ENCODE measurements at places on chromosomes 2 and 18.
A peak's percentile ranks its signal among the peaks of the same experiment; 100 is the strongest.

DNA sequence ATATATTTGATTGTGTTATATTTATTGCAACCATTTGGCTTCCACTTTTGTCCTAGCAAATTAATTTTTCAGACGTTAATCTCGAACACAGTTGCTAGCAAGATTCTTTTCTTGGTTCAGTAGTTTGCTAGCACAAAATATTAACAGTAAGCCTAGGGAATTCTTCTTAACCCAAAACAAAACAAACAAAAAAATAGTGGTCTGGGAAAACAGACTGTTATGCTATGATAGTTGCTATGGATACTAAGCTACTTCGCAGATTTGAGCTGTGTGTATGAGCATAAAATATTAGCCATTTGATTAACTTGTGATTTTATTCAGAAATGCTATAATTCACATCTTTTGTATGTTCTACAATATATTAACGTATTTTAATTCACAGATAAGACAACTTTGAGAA lies 541.5 kb upstream of the NETO1 start:
- H3K4me1 ChIP-seq: no peaks in the 10 kb centered on the region
- no peak overlapping the region for H3K4me3 ChIP-seq
- no peak for DNase-seq
- no peaks in the 10 kb centered on the region for H3K27me3 ChIP-seq

GRCh38 chr2:2796207-2796606 lies 465.1 kb upstream of the MYT1L start:
- no peak overlapping the region for H3K4me3 ChIP-seq
- H3K27ac ChIP-seq: no peak overlapping the region
- DNase-seq: no peak
- no peaks in the 10 kb centered on the region for H3K4me1 ChIP-seq

GRCh38 chr18:23259701-23260681 lies 124.7 kb downstream of the CABLES1 start:
- peak overlapping the region; percentile 53 for H3K4me3 ChIP-seq
- peak overlapping the region; percentile 90 for H3K27ac ChIP-seq
- DNase-seq: peak; percentile 95
- peaks cover 34% of the 10 kb centered on the region for H3K4me1 ChIP-seq
- H3K27me3 ChIP-seq: no peaks in the 10 kb centered on the region

GRCh38 chr2:120381192-120381591 lies 35.3 kb downstream of the INHBB start:
- no peaks in the 10 kb centered on the region for H3K36me3 ChIP-seq
- no peaks in the 10 kb centered on the region for H3K4me1 ChIP-seq

GRCh38 chr2:24824966-24825882 lies 32.0 kb downstream of the CENPO start:
- H3K27ac ChIP-seq: no peak overlapping the region
- H3K27me3 ChIP-seq: no peaks in the 10 kb centered on the region
- H3K4me3 ChIP-seq: no peak overlapping the region
- DNase-seq: peak; percentile 79
- peaks cover 22% of the 10 kb centered on the region for H3K36me3 ChIP-seq

DNA sequence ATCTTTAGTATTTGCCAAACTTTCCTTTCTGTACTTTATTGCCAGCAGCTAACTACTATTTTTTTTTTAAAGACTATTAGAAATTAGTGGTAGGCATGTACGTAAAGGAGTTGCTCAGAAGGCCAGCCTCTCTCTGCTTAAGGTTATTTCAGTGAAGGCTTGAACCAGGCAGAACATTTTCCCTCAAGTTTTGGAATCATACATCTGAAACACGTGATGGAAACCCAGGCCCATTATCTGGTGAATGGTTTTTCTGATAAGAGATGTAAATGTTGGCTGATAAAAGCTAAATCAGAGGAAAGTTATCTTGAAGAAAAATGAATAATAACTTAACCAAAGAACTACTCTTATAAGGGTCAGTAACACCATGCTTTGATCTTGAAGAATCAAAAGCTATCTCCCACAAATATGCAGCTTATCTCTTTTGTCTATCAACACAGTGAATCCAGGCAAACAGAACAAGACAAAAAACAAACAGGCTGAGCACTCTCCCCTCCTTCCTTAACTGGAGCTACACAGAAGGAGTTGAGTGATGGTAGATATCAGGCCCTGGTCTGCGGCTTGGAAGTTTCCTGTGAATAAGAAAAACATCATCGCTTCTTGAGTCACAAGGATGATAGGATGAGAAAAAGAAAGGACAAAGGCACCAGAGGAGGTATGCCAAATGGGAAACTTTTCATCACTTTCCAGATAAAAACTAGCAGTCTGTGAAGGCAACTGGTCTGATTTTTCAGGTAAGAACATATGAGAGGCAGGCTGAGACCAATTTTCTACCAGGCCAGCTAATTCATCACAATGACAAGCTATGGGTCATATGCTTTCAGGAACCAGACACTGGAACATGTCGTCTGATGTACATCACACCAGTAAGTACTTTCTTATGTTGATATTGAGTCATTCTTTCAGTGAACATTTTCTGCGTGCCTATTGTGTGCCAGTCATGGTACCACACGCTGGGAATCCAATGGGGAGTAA lies 88.4 kb upstream of the STK17B start:
- H3K4me1 ChIP-seq: peaks cover 36% of the 10 kb centered on the region
- peak overlapping the region; percentile 7 for H3K4me3 ChIP-seq
- H3K27me3 ChIP-seq: no peaks in the 10 kb centered on the region
- H3K36me3 ChIP-seq: no peaks in the 10 kb centered on the region
- peak; percentile 72 for DNase-seq

DNA sequence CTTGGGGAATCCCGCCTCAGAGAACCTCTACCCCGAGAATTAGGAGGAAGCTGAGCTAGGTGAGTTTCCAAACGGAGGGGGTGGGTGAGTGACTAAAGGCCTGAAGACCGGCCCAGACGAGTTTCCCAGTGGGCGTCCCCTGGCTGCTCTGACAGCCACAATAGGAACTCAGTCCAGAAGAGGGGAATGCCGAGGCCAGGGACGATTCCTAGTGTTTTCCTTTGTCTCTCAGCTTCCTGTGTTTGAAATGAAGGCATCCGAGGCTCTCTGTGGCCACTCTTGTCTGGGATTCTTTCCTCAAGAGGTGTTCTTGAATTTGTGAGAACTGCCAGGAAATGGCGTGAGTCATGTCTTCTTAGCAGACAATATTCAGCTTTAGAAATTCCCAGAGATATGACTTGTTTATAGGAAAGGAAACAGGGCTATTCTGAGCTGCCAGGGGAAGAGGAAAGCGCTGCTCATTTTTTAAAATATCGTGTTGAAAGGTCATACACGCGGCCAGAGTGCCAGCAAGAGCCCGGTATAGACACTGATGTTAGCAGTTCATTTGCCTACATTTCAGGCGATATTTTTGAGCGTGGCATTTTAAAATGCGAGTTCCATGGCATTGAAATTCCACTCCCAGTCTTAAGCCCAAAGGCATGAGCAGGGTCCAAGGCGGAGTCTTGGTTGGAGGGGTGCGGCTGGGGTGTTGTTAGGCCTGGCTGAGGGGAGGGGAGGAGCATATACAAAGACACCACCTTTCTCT lies 169.1 kb upstream of the KLF7 start:
- peak; percentile 88 for DNase-seq
- H3K4me3 ChIP-seq: peak overlapping the region; percentile 64
- peak overlapping the region; percentile 99 for H3K27ac ChIP-seq
- H3K4me1 ChIP-seq: peaks cover 36% of the 10 kb centered on the region

GRCh38 chr2:159904959-159905305 lies 106.9 kb upstream of the CD302 start:
- no peak overlapping the region for H3K27ac ChIP-seq
- peak overlapping the region; percentile 74 for H3K4me3 ChIP-seq
- H3K27me3 ChIP-seq: peaks cover 40% of the 10 kb centered on the region
- H3K4me1 ChIP-seq: no peaks in the 10 kb centered on the region

DNA sequence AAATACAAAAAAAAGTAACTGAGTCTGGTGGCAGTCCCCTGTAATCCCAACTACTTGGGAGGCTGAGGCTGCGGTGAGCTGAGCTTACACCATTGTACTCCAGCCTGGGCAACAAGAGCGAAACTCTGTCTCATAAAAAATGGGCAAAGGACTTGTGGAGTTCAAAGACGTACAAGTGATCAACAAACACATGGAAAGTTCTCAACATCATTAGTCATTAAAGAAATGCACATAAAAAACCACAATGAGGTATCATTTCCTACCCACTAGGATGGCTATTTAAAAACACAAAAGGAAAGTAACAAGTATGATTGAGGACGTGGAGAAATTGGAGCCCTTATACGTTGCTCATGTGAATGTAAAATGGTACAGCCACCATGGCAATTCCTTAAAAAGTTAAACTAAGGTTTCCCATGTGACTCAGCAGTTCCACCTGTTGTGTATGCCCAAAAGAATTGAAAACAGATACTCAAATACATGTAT lies 52.3 kb downstream of the RAB10 start:
- peaks cover 13% of the 10 kb centered on the region for H3K4me1 ChIP-seq
- H3K27me3 ChIP-seq: no peaks in the 10 kb centered on the region
- peaks cover 5% of the 10 kb centered on the region for H3K36me3 ChIP-seq
- peak overlapping the region; percentile 1 for H3K4me3 ChIP-seq

DNA sequence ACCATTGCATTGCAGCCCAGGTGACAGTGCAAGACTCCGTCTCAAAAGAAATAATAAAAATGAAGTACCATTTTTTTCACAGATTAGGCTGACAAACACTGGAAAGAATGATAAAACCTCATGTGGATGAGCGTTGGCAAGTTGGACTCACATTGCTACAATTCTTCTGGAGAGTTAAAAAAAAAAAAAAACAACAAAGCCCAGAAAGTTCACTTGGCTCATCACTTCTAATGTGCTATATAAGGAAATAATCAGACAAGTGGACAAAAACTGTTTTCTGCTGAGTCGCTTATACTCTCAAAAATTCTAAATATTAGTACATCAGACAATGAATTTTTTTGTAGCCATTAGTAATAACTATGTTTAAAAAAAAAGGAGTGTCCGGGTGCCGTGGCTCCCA lies 38.4 kb downstream of the PKP4 start:
- no peaks in the 10 kb centered on the region for H3K36me3 ChIP-seq
- H3K4me3 ChIP-seq: no peak overlapping the region
- peaks cover 44% of the 10 kb centered on the region for H3K4me1 ChIP-seq

- H3K4me3 ChIP-seq: peak overlapping the region; percentile 52
- no peaks in the 10 kb centered on the region for H3K27me3 ChIP-seq
- H3K4me1 ChIP-seq: peaks cover 66% of the 10 kb centered on the region
- peaks cover 3% of the 10 kb centered on the region for H3K36me3 ChIP-seq
- no peak for DNase-seq
- H3K27ac ChIP-seq: peak overlapping the region; percentile 97
Observed at GRCh38 chr2:177243073-177243472, 21.5 kb downstream of the NFE2L2 start.

GRCh38 chr2:28507796-28508764 lies 12.2 kb downstream of the PLB1 start:
- peaks cover 25% of the 10 kb centered on the region for H3K27me3 ChIP-seq
- H3K4me1 ChIP-seq: peaks cover 7% of the 10 kb centered on the region
- H3K4me3 ChIP-seq: no peak overlapping the region
- H3K27ac ChIP-seq: no peak overlapping the region

GRCh38 chr2:200435379-200435778 lies 74.5 kb downstream of the KCTD18 start:
- H3K4me3 ChIP-seq: no peak overlapping the region
- H3K36me3 ChIP-seq: peaks cover 10% of the 10 kb centered on the region
- H3K27me3 ChIP-seq: no peaks in the 10 kb centered on the region
- peaks cover 22% of the 10 kb centered on the region for H3K4me1 ChIP-seq
- peak overlapping the region; percentile 40 for H3K27ac ChIP-seq

- no peaks in the 10 kb centered on the region for H3K27me3 ChIP-seq
- no peak overlapping the region for H3K4me3 ChIP-seq
- H3K27ac ChIP-seq: no peak overlapping the region
- DNase-seq: no peak
- H3K4me1 ChIP-seq: no peaks in the 10 kb centered on the region
Observed at GRCh38 chr2:237752761-237753165, 45.8 kb upstream of the RBM44 start.

DNA sequence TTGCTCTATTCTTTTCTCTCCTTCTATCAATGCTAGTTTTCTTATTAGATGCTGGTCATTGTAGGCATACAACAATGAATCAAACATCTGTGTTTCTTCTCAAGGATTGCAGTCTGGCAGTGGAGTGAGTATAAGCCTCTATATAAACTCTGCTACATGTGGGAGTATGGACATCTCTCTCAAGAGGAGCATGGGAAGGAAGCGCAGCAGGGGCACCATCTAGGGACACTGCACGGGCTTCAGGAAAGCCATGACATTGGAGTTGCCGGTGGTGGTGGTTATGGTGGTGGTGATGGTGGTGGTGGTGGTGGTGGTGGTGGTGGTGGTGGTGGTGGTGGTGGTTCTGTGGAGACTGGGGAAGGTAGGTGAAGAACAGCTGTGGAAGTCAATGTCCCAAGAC lies 462.6 kb downstream of the RNF144A start:
- H3K4me3 ChIP-seq: no peak overlapping the region
- H3K27me3 ChIP-seq: no peaks in the 10 kb centered on the region
- no peak overlapping the region for H3K27ac ChIP-seq
- H3K36me3 ChIP-seq: no peaks in the 10 kb centered on the region
- DNase-seq: no peak

GRCh38 chr18:62426191-62426488 lies 96.7 kb upstream of the ZCCHC2 start:
- no peak for DNase-seq
- peaks cover 7% of the 10 kb centered on the region for H3K4me1 ChIP-seq
- no peak overlapping the region for H3K27ac ChIP-seq
- H3K27me3 ChIP-seq: peaks cover 4% of the 10 kb centered on the region

GRCh38 chr2:13115643-13116042 lies 398.9 kb downstream of the TRIB2 start:
- H3K36me3 ChIP-seq: no peaks in the 10 kb centered on the region
- no peak overlapping the region for H3K27ac ChIP-seq
- H3K27me3 ChIP-seq: no peaks in the 10 kb centered on the region
- DNase-seq: no peak
- H3K4me1 ChIP-seq: no peaks in the 10 kb centered on the region

- H3K27me3 ChIP-seq: no peaks in the 10 kb centered on the region
- H3K4me3 ChIP-seq: no peak overlapping the region
- no peak overlapping the region for H3K27ac ChIP-seq
- H3K4me1 ChIP-seq: no peaks in the 10 kb centered on the region
Observed at GRCh38 chr2:15122915-15123314, 438.2 kb downstream of the NBAS start.

- H3K36me3 ChIP-seq: no peaks in the 10 kb centered on the region
- H3K27ac ChIP-seq: no peak overlapping the region
- no peak for DNase-seq
- no peak overlapping the region for H3K4me3 ChIP-seq
Observed at GRCh38 chr2:128752691-128753263, 434.1 kb upstream of the HS6ST1 start.

DNA sequence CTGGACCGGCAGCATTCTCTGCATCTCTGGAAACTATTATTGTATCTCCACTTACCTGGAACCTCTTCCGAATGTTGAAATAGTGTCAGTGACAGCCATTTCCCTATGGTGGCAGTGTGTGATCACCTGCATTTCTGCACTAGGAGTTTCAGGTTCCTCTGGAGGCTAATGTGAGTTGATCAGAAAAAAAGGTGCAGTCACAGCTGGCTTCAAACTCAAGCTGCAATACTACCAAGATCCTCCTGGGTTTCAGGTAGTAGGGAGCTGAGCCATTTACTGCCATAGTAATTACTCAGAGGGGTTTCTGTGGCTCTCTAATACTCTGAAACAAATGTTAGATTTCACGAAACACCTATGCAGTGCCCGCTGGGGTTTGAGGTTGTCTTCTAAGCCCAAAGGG lies 183.5 kb upstream of the OSR1 start:
- H3K36me3 ChIP-seq: no peaks in the 10 kb centered on the region
- H3K27ac ChIP-seq: no peak overlapping the region
- DNase-seq: peak; percentile 56
- peaks cover 45% of the 10 kb centered on the region for H3K4me1 ChIP-seq
- no peak overlapping the region for H3K4me3 ChIP-seq

GRCh38 chr18:74876630-74877243 lies 279.1 kb downstream of the ZNF407 start:
- no peak overlapping the region for H3K27ac ChIP-seq
- no peak for DNase-seq
- no peak overlapping the region for H3K4me3 ChIP-seq
- H3K27me3 ChIP-seq: no peaks in the 10 kb centered on the region
- no peaks in the 10 kb centered on the region for H3K4me1 ChIP-seq
- peaks cover 1% of the 10 kb centered on the region for H3K36me3 ChIP-seq

All from osteoblast (primary cell).